ENCODE measurements at places on chromosomes 11 and 22.
A peak's percentile ranks its signal among the peaks of the same experiment; 100 is the strongest.

DNA sequence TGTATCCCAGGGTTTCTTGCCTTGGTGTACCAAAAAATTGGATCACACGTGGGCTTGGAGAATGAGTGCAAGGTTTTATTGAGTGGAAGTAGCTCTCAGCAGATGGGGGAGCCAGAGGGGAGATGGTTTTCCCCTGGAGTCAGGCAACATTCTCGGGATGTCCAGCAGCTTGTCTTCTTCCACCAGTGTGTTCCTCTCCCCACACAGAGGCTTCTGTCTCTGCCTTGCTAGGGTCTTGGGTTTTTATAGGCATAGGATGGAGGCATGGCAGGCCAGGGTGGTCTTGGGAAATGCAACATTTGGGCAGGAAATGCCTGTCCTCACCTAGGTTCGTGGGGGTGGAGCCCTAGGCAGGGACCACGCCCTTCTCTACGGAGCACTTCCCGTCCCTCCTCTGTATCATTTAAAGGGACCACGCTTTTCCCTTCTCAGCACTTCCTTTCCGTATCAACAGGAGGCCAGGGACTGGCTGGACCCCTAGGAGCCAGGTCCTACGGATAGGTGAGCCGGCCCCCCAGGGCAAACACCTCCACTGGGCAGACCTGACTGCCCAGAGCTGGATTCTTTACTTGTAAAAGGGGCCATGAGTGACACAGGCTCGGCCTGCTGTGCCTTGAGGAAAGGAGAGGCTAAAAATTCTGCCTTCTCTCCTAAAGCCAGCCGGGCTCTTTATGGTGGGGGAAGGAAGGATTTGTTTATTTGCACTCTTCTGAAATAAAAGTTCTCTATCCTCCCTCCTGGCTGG is 55.3 kb upstream of the CCDC188 start:
- DNase-seq, result peak; percentile 40

DNA sequence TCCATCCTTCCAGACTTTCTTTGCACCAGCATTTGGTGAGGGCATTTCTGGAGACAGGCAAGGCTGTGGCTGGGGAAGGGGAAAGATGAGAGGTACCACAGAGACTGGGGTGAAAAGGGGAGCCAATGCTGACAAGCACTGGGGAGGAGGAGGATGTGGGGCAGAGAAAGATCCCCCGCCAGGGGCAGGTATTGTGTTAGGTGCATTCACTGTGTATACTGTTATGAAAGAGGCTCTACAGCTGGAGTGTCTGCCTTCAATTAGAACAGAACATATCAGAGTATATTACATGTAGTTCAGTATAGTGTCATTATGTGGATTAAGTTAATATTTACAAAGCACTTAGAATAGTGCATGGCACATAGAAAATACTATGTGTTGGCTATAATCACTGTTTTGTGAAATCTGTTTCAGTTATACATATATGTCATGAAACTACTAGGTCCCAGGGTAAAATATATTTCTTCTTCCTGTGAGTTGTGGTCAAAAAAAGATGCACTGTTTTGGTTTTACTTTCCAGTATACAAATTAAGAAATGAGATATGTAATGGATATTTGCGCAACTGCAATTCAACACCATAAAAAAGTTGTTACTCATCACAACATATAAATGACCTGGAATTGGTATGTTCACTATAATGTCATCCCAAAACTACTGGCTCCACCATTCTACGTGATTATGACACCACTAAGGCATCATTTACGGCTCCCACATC is 8.4 kb downstream of the MSANTD2 start:
- DNase-seq, result no peak

DNA sequence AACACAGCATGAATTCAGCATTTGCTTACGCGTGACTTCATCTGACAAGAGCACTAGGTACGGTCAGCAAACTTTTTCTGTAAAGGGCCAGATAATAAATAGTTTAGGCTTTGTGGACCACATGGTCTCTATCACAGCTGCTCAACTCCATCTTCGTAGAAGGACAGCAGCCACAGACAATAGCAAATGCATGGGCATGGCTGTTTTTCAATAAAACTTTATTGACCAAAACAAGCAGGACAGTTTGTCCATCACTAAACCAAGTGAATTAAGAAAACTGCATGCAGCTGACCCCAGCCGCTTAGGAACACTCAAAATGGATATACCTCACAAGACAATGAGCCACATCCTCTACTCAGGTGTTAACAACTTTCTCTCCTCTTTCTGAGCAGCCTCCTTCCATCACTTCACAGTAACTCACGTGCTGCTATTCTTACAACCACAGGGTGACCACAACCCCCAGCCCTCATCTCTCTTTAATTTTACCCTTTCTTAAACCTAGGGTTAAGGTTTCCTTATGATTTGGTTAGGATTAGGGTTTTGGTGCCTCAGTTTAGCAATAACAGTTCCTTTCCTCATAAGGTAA is 22.7 kb upstream of the ARHGAP32 start:
- no peak for DNase-seq

- DNase-seq, result no peak
These were observed 53.6 kb upstream of the ANO3 start for GRCh38 chr11:26278354-26278753.

- no peak for DNase-seq
These were observed 403.2 kb upstream of the CCDC179 start for GRCh38 chr11:23263466-23263865.

- no peak for DNase-seq
These were observed 1.1 kb downstream of the KCNQ1 start for GRCh38 chr11:2445746-2446551.

GRCh38 chr11:30128269-30128932 is 102.4 kb upstream of the FSHB start:
- DNase-seq, result peak; percentile 85

GRCh38 chr11:71206186-71206585 is 46.2 kb downstream of the SHANK2 start:
- DNase-seq, result no peak

- no peak for DNase-seq
These were observed 2.4 kb upstream of the ASCC2 start for GRCh38 chr22:29840498-29840897.

DNA sequence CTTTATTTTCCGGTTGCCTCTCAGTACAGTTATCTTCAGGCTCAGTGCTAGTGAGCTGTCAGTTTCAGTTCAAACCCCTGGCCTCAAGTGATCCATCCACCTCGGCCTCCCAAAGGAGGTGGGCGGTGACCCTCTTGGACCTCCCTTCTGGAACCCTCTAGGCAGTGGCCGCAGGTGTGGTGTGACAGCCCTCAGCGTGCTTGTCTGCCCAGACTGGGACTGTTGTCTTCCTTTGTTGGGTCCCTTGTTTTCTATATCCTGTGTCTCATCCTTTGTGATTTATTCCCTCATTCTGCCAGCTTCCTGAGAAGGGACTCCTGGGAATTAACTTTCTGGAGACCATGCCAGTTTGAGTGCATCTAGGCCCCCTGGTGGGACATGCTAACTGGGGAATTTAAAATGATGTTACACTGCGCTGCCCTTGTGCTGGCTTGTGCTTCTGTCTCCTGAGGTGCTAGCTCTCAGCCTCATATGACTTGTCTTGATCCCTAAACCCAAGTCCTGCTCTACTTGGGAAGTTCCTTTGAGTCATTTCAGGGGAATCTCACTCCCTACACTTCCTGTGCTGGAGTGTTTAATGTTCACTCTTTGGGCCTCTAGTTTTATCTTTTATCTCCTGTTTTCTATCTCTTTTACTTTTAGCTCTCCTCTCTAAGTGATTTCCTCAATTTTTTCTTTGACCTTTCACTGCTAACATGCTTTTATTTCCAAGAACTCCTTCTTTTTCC is 19.4 kb downstream of the MED15 start:
- DNase-seq, result no peak

DNA sequence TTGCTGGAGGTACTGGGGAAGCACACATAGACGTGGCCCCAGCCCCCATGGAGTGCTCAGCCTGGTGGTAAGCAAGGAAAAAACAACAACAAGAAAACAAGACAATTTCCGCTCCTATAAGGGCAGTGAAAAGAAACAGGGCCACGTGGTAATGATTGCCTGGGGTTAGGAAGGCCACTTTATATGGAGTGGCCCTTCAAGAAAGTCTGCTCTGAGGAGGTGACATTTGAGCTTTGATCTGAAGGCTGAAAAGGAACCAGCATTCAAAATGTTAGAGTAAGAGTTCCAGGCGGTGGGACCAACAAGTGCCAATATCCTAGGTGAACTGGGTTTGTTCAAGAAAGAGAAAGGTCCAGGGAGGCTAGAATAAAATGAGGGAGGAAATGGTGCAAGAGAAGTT is 87.6 kb downstream of the SCN3B start:
- DNase-seq, result no peak

- DNase-seq, result no peak
These were observed 5.4 kb downstream of the TMEM123 start for GRCh38 chr11:102447193-102447592.

- DNase-seq, result no peak
These were observed 32.4 kb downstream of the JAM3 start for GRCh38 chr11:134101282-134101681.

GRCh38 chr11:44950031-44950624 is 555 bp downstream of the TP53I11 start:
- no peak for DNase-seq
